Common myeloid progenitor, CD34-positive (primary cell): ENCODE measurements at places on chromosomes 1 and 21.
A peak's percentile ranks its signal among the peaks of the same experiment; 100 is the strongest.

DNA sequence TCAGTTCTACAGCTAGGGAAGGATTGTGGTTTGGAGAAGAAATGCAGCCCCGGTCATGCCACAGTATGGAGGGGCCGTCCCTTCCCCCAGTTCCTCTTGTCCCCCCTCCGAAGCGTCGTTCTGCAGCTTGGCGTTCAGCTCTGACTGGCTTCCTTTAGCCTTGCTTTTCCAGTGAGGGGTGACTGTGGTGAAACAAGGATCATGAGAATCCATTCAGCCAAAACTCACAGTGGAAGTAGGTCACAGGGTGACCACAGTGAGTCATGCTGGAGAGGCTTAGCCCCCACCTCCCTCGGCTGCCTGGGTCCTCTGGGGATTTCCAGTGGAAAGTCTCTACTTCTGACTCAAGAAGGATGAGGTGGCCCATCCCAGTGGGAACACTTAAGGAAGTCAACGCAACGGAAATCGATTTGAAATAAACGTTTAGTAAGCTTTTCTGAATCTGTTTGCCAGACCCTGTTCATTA is 37.3 kb upstream of the COL6A2 start:
- DNase-seq, result peak; percentile 96

GRCh38 chr1:228358039-228358763 is 48.4 kb downstream of the TRIM11 start:
- no peak for DNase-seq

DNA sequence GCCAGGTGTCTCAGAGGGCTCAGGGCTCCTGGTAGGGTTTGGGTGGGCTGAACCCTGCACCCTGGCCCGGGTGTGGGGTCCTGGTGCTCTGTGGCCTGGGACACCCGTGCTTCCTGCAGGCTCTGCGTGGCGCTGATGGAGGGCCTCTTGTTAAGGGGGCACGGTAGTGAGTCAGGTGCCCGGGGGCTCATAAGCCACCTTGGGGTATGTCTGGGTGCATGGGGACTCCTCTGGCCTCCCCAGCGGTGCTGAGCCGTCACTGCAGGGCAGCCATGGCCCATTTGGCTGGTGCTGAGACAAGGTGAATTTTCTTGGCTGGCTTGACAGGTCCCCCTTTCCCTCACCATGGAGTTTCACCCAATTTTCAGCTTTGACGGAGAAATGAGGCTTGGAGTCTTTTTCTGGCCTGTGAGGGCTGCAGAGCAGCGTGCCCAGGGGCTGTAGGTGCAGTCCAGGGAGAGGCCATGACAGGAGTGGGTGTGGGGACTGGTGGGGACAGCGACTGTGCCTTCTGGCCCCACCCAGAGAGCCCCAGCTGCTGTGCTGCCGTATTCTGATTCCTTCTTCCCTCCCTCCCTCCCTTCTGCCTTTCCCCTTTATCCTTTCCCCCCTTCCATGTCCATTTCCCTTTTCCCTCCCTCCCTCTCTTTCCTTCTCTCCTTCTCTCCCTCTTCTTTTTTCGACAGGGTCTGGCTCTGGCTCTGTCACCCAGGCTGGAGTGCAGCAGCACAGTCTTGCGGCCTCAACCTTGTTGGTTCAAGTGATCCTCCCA is 40.4 kb downstream of the SKI start:
- DNase-seq, result no peak

- no peak for DNase-seq
Measured at GRCh38 chr1:154222918-154223317, 2.2 kb downstream of the UBAP2L start.

GRCh38 chr1:84264961-84265360 is 36.5 kb upstream of the SAMD13 start:
- no peak for DNase-seq

DNA sequence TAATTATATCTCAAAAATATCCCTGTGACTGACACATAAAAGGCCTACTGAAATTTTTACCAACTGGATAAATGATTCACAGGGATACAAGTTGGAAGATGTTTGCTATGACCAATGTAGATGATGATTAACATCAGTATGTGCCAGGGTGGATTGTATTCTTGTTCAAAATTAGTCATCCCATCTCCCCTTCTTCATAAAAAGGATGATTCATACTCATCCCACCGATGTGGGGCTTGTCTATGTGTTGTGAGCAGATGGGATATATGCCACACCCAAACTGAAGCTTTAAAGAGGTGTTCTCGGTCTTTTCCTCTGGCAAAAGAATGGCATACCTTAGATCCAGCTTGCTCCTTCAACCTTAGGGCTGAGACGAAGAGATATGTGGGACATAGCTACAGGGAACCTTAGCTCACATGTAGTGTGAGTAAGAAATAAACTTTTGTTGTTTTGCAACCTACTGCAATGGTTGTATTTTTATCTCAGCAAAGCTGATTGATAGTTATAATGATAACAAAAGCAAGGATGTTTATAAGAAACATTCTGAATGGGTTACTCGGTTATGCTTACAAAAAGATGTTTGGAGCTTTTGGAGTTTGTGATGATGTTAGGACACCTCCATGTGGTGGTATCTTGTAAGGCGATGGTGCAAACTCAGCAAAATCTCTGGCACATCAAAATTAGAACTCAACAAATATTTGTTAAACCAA is 29.4 kb downstream of the SPATA17 start:
- peak; percentile 4 for DNase-seq

GRCh38 chr1:42135426-42135825 is 17.8 kb upstream of the GUCA2B start:
- no peak for DNase-seq

- peak; percentile 40 for DNase-seq
Measured at GRCh38 chr1:74673351-74674111, at the start of gene ERICH3. TSS of gene ERICH3 (minus strand) at chr1:74673792. CDS start at chr1:74673519, 273 bp downstream.

- DNase-seq, result no peak
Measured at GRCh38 chr1:8844501-8845006, 27.1 kb upstream of the RERE start.

DNA sequence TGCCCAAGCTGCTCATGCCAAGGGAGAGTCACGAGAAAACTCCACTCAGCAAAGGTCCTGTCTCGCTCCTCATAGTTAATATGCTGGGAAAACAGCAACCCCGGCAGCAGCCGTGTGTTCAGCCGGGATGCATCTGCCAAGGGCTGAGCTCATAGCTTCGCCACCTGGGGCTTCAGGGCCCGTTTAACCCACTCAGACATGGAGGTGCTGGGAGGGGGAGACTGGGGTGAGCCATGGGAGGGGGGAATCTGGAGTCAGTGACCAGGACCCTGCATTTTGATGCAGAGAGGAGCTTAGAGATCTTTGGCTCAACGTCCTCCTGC is 283.4 kb downstream of the PTPRU start:
- no peak for DNase-seq

GRCh38 chr1:30447080-30447479 is 276.3 kb downstream of the MATN1 start:
- no peak for DNase-seq

GRCh38 chr1:168298446-168298845 is 17.8 kb downstream of the TBX19 start:
- no peak for DNase-seq

DNA sequence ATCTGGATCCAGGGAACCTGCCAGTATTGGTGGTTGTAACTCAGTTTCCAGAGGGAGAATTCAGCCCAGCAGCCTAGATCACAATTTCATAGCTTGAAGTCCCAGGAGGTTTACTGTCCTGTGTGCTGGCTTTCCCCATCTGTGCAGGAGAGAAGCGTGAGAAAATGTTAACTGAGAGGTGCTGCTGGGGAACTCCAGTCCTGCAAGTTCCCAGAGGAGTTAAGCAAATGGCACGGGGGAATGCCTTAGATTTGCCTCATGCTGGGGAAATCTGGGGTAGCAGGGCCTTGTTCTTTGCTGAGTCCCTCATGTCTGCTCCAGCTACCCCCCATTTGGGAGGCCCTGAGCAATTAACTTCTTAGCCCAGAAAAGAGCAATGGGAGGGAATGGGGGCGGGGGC is 25.1 kb upstream of the SLAMF6 start:
- DNase-seq, result no peak

DNA sequence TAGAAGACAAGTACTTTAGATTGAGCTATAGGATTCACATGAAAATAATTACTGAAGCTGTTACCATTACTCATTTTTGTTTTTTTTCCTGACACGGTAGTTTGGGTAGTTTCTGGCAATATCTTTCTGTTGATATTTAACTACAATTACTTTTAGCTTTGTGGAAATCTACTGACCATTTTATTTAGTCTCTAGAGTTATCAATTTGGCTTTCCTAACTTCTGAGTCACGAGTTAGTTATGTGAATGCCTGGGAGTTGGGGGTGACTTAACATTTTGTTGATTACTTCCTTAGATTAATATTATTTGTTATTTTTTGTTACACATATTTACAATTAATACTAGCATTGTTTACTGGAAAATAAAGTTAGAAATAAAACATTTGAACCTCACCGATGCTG is 160.6 kb downstream of the HMCN1 start:
- no peak for DNase-seq

- DNase-seq, result no peak
Measured at GRCh38 chr21:24294171-24294570, 1313.1 kb downstream of the MRPL39 start.

GRCh38 chr1:57839526-57839925 is 415.7 kb upstream of the DAB1 start:
- DNase-seq, result no peak

DNA sequence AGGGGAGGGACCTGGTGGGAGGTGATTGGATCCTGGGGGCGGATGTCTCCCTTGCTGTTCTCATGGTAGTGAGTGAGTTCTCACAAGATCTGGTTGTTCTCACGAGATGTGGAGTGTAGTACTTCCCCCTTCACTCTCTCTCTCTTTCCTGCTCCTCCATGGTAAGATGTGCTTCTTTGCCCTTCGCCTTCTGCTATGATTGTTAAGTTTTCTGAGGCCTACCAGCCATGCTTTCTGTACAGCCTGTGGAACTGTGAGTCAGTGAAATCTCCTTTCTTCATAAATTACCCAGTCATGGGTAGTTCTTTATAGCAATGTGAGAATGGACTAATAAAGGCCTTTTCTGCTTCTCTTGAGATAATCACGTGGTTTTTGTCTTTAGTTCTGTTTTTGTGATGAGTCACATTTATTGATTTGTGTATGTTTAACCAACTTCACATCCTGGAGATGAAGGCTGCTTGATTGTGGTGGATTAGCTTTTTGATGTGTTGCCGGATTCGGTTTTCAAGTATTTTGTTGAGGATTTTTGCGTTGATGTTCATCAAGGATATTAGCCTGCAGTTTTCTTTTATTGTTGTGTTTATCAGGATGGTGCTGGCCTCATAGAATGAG is 45.5 kb downstream of the RABGAP1L start:
- DNase-seq, result peak; percentile 67

DNA sequence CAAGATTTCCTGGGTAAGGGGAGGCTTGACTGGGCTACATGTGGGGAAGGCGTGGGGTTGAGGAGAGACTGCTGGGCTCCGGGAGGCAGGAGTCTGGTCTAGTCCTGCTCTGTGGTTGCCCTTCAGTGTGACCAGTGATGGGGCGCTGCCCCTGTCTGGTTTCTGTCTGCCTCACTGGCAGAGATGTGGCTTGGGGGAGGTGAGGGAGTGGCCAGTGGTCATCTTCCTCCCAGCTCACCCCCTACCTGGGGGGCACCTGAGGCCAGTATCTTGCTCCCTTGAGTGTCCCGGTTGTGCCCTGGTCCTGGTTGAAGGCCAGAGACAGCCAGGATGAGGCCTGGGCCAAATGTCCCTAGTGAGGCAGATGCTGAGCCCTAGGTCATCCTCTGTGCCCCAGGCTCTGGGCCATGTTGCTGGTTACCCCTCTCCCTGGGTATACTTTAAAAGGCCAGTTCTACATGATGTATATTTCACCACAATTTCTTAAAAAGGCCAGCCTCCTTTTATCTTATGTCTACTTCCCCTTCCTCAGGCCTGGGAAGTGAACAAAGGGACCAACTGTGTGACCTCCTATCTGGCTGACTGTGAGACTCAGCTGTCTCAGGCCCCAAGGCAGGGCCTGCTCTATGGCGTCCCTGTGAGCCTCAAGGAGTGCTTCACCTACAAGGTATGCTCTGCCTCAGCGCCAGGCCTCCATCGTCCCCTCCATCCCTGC is 10.5 kb downstream of the FAAH start:
- DNase-seq, result no peak
